ENCODE measurements at places on chromosomes 12 and 14. TPM values are rescaled to one million over a fixed set of nuclear protein-coding genes. Genes with fewer than 3 reads are reported as not detected.

- DNase-seq = no peak
These were observed 488 bp upstream of the KIF5A start for GRCh38 chr12:57549203-57549908.

GRCh38 chr14:59425322-59425935 lies 39.8 kb downstream of the GPR135 start:
- no peak for DNase-seq

- DNase-seq = no peak
These were observed 18.2 kb upstream of the PPFIBP1 start for GRCh38 chr12:27505761-27506160.

DUSP6 gene
- 94.1 TPM for polyA plus RNA-seq

RFLNA gene
- 7.7 TPM for polyA plus RNA-seq

NEUROD4 gene
- not detected for polyA plus RNA-seq
